ENCODE measurements at places on chromosomes 3 and 15.

GRCh38 chr3:107775974-107776373 is 253.2 kb downstream of the BBX start:
- no peak for DNase-seq

GRCh38 chr15:63827113-63827512 is 6.6 kb downstream of the HERC1 start:
- no peak for DNase-seq

DNA sequence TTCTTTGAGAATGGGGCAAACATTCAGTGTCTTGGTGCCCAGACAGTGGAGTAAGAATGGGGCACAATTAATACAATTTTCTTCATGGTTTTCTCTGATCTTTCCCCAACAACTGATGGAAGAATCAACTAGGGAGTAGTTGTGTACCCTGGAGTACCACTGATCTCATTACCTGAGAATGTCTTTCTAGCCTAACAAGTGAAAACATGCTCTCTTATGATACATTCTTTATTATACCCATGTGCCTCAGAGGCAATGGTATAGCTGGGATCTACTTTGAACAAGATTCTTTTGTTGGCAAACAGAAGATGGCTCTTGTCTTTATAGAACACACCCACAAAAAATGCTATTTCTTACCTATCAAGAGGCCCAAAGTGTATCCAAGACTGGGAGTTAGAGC is 250.6 kb upstream of the CMC1 start:
- no peak for DNase-seq

GRCh38 chr3:12395349-12396012 is 88.8 kb upstream of the TSEN2 start:
- DNase-seq: no peak

- DNase-seq: no peak
Observed at GRCh38 chr15:66193066-66193465, 60.5 kb downstream of the MEGF11 start.
